Mucosa of descending colon (tissue), 3 donors: ENCODE measurements at places on chromosomes 4 and X. TPM values are rescaled to one million over a fixed set of nuclear protein-coding genes. Genes with fewer than 3 reads are reported as not detected.

The XAGE1A gene
- not detected for total RNA-seq

The SOD3 gene
- total RNA-seq = 33.0 TPM

The MAGEA9B gene
- not detected for total RNA-seq

The NWD2 gene
- 0.95 TPM for total RNA-seq

The GATA1 gene
- total RNA-seq = 0.32 TPM

The ADH7 gene
- total RNA-seq = not detected

- DNase-seq = no peak
Measured at GRCh38 chr4:20298986-20299385, 47.3 kb downstream of the SLIT2 start.

DNA sequence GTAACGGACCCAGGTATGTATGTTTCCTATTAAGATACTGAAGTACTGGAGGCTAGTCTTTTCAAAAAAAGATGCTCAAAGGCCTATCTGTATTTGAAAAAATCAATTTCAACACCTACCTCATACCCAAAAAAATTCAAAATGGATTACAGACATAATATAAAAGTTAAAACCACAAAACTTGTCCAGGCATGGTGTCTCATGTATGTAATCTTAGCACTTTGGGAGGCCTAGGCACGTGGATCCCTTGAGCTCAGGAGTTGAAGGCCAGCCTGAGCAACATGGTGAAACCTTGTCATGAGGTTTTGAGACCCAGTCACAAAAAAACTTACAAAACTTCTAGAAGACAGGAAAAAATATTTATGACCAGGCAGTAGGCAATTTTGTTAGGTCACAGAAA, 16.7 kb downstream of the RBMX start:
- no peak for DNase-seq

- DNase-seq = no peak
Measured at GRCh38 chr4:183335369-183335940, 13.2 kb upstream of the CLDN24 start.

DNA sequence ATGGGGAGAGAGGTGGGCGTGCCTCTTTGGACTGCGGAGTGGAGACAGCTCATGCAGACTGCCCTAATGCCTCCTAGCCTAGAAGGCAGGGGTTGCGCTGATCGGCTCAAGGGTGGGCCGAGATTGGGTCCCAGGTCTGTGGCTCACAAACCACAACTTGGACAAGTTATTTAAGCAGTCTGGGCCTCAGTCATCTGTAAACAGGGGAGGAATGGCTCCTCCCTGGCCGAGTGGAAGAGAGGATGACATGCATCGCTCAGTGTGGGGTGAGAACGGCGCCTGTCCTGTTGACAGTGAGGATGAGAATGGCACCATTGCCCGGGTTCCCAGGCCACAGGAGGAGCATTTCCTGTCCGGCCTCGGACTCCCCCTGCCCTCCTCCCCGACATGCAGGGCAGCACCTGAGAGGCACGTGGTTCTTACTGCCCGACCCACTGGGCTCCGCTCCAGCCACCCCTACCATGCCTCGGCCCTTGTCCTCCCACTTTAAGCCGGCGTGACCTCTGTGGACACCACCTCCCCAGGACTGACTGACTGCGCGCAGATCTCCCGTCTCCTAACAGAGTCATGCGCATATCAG, 40.3 kb upstream of the GRPEL1 start:
- DNase-seq = no peak

DNA sequence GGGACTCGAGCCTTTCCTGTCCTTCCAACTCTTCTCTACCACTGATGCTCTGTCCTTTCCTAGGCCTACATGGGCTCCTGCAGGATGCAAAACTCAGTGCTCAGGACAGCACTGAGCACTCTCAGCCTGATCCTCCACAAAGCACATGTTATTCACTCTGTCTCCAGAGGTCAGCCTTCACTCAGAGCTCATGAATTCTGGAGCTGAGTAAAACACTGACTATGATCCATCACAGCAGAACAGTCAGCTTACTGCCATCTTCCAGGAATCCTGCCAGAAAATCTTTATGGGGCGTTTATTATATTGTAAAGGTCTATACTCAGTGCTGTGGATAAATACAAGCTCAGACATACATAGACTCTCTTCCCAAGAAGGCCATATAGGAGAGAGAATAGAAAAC, 121.5 kb upstream of the CPEB2 start:
- no peak for DNase-seq

DNA sequence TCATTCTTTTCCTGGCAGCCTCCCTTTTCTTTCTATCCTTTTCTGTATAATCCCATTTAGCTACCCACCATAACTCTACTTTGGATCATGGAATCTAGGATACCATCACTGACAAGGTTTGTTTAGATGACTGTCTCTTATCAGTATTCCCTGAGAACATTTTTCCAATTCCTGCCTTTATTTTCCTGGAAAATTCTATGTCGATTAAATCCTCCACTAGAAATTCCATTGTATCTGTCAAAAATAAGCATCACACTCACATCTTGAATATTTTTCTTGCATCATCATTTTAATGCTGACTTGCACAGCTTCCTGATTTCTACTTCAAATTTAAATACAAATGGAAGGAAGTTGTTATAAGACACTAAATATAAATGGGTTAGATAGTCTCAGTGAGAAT, 20.2 kb downstream of the TRIM2 start:
- no peak for DNase-seq

DNA sequence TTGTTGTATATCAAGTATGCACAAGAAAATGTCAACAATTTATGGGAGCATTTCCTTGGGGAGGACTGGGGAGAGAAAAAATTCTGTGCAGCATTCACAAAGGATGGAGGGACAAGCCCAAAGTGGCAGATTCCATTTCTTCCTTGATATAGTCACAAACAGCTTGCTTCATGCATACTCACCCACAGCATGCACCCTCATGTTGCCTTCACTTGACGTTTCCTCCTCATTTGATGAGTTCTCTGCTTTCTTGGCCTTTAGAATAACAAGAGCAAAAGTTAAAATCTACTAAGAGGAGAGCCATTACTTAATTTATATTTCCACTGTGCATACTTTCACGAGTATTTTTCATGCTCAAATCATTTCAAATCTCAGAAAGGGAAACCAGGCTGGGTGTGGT, 37.7 kb downstream of the SPARCL1 start:
- no peak for DNase-seq

- peak; percentile 44 for DNase-seq
Measured at GRCh38 chr4:147480891-147481576, at the start of gene EDNRA. Gene EDNRA (plus strand): TSS chr4:147481097. CDS start chr4:147485682, 4,585 bp downstream.

- no peak for DNase-seq
Measured at GRCh38 chrX:35625714-35626113, 172.4 kb upstream of the MAGEB16 start.

- no peak for DNase-seq
Measured at GRCh38 chr4:184476695-184477094, 2.3 kb upstream of the IRF2 start.

- no peak for DNase-seq
Measured at GRCh38 chr4:9679704-9680478, 101.5 kb upstream of the DRD5 start.
